ENCODE measurements at places on chromosomes 1 and 21.

DNA sequence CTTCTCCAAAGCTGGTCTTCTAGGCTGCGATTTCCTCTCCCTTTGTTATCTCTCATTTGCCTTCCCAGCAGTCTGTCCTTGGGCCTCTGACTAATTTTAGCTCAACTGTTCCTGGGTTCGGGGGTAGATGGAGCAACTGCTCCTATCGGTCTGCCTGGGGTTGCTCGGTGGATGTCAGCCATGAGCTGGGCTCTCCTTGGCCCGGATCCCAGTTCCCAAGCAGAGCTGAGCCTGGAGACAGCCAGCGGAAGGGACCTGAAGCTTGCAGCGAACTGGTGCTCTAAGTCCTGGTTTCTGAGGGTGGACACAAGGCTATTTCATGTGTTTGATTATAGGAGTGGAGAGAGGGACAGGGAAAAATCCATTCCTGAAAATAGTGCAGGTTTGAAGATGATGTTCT is 423.0 kb downstream of the RPS6KC1 start:
- DNase-seq, result no peak

DNA sequence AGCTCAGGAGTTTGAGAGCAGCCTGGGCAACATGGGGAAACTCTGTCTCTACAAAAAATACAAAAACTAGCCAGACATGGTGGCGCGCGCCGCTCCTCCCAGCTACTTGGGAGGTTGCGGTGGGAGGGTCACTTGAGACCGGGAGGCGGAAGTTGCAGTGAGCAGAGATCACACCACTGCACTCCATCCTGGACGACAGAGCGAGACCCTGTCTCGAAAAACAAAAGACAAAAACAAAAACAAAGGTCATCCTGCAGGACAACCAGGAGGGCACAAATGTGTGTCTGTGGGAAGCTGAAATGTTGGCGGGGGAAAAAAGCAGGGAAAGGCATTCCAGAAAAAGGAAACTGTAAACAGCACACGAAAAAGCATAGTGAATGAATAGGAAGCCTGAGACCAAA is 104.1 kb upstream of the HNRNPU start:
- no peak for DNase-seq

DNA sequence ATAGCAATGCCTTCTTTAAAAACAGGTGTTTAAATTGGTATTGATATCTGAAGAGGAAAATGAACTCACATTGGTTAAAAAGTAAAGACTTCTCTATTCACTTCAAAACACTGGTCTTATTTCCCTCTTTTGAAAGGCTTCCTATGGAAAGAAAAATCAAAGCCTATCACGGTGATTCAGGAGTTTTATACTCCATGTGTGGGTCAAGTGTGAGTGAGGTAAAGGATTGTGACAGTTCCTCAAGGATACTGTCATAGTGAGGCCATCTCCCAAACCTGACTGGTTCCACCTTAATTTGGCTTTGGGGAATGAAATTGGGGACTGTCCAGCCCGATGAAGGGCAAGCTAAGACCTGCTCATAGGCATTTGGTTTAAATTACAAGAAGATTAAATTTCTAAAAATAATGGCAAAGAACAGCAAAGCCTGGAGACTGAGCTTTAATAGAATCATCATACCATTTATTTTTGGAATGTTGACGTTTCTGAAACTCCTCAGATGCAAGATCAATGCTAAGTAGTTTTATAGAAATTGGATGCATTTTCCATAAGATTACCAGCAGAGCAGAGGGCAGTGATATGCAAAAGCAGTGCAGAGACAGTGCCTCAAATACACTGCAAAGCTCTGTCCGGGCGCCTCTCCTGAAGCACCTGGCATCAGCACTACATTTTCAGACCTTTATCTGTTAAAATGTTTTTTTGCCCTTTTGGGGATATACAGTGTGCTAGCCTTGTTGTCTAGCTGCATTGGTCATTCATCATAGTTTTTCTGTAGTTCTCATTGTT is 302.1 kb upstream of the SGIP1 start:
- DNase-seq, result no peak

GRCh38 chr1:115837341-115837739 is 3.6 kb downstream of the NHLH2 start:
- DNase-seq, result no peak

DNA sequence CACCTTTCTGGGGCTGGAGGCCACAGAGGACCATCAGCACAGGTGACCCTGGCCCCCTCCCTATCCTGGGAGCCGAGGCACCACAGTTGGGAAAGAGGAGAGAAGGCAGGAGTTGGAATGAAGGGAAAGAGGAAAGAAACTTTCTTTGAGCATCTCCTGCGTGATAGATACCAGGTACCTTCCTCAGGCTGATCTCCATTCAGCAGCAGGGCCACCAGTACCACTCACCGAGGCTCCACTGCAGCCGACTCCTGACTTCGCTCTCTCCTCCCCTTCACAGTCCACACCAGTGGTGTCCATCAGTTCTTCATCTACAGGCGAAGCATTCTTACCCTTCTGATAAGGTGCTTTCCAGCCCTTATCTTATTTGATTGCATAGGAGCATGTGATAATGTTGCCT is 55.3 kb downstream of the LGR6 start:
- DNase-seq, result no peak

DNA sequence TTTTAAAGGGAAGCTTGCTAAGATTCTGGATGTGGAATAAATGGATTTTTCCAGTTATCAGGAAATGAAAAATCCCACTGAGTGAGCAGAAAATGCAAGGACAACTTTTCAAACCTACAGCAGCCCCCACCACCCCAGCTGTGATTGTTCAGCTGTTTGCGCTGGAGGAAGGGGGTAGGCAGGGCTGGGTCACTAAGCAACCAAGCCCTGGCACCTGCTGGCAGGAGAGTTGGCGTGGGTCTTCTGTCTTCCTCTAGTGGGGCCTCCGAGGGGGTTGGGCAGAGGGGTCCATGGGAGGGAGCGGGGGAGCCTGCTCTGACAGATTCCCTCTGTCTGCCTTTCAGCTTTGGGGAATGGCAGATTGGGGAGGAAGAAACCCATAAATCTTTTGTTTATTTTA is 45.3 kb downstream of the EIF2D start:
- no peak for DNase-seq

Data from HTR-8/SVneo (cell line).